Spinal cord (tissue), 10 donors: ENCODE measurements at places on chromosomes 1 and 21. TPM values are rescaled to one million over a fixed set of nuclear protein-coding genes. Genes with fewer than 3 reads are reported as not detected.

GRCh38 chr1:18716112-18716784 is 85.6 kb downstream of the PAX7 start:
- no peak overlapping the region for H3K27ac ChIP-seq
- H3K4me3 ChIP-seq: no peak overlapping the region
- H3K36me3 ChIP-seq: peaks cover 4% of the 10 kb centered on the region
- peaks cover 10% of the 10 kb centered on the region for H3K4me1 ChIP-seq

GRCh38 chr1:184199036-184199435 is 147.5 kb downstream of the TSEN15 start:
- H3K27ac ChIP-seq: no peak overlapping the region
- H3K36me3 ChIP-seq: no peaks in the 10 kb centered on the region
- H3K27me3 ChIP-seq: no peaks in the 10 kb centered on the region
- no peak for DNase-seq
- no peak overlapping the region for H3K4me3 ChIP-seq

GRCh38 chr1:219517031-219517430 is 95.9 kb downstream of the ZC3H11B start:
- H3K36me3 ChIP-seq: no peaks in the 10 kb centered on the region
- H3K4me1 ChIP-seq: no peaks in the 10 kb centered on the region
- H3K4me3 ChIP-seq: no peak overlapping the region
- H3K27ac ChIP-seq: no peak overlapping the region
- H3K27me3 ChIP-seq: no peaks in the 10 kb centered on the region

- peaks cover 15% of the 10 kb centered on the region for H3K4me1 ChIP-seq
- H3K4me3 ChIP-seq: peak overlapping the region; percentile 43
Measured at GRCh38 chr1:61079296-61079897, 3.0 kb upstream of the NFIA start.

- no peaks in the 10 kb centered on the region for H3K36me3 ChIP-seq
- H3K27me3 ChIP-seq: no peaks in the 10 kb centered on the region
- H3K4me1 ChIP-seq: no peaks in the 10 kb centered on the region
Measured at GRCh38 chr1:219189021-219189824, 15.5 kb downstream of the LYPLAL1 start.

MAP10 gene
- 5.2 TPM for total RNA-seq

TEX38 gene
- total RNA-seq: not detected

RUNX3 gene
- total RNA-seq: 0.10 TPM

ITLN2 gene
- 0.17 TPM for total RNA-seq
